ENCODE measurements at places on chromosomes 13 and 19. TPM values are rescaled to one million over a fixed set of nuclear protein-coding genes. Genes with fewer than 3 reads are reported as not detected.

The PROZ gene
- polyA plus RNA-seq = not detected

The MISP3 gene
- 0.26 TPM for polyA plus RNA-seq

GRCh38 chr13:42149136-42149535 is 100.7 kb downstream of the DGKH start:
- no peak for DNase-seq

The NCAN gene
- not detected for polyA plus RNA-seq

The ASPDH gene
- not detected for polyA plus RNA-seq

DNA sequence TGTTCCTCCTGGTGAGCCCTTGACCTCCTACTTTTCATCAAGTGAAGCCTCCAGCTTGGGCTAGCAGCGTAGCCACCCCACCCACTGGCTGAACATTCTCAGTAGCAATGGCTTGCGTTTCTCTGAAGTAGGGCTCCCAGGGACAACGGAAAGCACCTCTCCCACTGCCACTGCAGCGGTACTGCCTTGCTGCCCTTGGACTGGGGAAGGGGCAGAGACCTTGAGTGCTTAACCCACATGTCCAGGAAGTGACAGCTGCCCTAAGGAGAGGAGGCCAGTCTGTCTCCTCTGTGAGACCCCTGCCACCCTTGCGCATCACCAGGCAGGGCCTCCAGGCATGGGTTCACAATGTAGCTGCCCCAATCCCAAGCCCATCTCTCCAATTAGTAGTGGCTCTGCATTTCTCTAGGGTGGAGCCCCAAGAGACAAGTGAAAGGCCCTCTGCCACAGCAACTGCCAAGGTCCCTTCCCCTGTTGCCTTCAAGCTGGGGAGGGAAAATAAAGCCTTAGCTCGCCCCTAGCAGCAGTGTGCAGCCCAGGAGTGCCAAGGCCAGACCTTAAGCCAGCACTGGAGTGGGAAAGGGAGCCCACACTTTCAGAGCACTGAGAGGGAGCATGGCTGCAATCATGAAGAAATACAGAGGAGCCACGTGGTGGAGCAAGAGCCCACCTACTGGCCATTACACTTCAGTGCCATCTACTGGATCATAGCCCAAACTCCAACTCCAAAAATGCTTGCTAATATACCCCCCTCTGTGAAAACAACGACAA is 175.9 kb upstream of the TRPC4 start:
- peak; percentile 40 for DNase-seq

- no peak for DNase-seq
Measured at GRCh38 chr13:91085127-91085526, 262.4 kb upstream of the MIR17HG start.

GRCh38 chr13:41052441-41052840 is 8.9 kb upstream of the WBP4 start:
- no peak for DNase-seq

DNA sequence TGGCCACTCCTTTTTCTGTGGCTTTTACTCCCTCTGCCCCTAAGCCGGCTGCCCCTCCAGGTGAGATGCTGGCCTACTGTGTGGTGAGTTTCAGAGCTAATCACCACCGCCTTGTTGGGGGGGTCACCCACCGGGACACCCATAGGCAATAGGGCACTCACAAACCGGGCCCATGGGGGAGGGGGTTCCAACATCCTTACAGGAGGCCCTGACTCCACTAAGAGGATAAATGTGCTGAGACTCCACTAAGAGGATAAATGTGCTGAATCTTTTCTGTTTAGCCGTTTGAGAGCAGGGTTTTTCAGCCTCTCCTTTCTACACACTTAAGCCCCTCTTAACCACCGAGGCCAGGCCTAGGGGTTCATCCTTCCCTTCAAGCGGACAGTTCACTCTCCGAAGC is 73.7 kb downstream of the SLC15A1 start:
- no peak for DNase-seq

- DNase-seq = no peak
Measured at GRCh38 chr13:102799426-102800144, 666 bp downstream of the BIVM start.

The KATNAL1 gene
- polyA plus RNA-seq = 6.9 TPM

DNA sequence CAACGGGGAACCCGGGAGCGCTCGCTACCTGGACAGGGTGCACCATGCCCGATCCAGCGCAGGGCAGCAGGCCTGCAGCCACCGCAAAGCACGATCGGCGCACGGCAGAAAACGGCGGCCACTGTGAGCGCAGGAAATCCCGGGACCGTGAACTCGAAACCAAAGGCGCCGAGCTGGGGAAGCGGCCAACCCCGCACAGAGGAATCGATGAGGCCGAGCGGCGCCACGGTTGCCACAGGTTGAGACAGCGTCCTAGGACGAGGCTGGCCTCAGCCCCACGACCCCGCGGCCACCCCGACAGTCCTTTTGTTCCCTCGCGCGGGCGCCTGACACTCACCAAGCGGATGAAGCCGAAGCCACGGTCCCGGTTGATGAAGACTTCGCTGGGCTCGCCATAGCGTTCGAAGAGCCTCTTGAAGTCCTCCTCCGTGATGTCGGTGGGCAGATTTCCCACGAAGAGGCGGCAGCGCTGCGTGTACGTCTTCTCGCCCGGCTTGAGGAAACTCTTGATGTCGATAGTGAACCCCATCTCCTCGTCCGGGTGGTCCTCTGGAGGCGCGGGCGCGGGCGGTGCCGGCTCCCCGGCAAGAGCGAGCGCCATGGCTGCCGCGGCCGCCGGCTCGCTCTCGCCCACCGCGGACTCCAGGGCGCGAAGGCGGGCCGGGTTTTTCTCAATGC is 557 bp downstream of the PSPC1 start:
- DNase-seq = peak; percentile 75

- DNase-seq = no peak
Measured at GRCh38 chr13:103451656-103452055, 385.4 kb upstream of the SLC10A2 start.

Measured in endothelial cell of umbilical vein (primary cell).